ENCODE measurements at places on chromosomes 13 and 19.

DNA sequence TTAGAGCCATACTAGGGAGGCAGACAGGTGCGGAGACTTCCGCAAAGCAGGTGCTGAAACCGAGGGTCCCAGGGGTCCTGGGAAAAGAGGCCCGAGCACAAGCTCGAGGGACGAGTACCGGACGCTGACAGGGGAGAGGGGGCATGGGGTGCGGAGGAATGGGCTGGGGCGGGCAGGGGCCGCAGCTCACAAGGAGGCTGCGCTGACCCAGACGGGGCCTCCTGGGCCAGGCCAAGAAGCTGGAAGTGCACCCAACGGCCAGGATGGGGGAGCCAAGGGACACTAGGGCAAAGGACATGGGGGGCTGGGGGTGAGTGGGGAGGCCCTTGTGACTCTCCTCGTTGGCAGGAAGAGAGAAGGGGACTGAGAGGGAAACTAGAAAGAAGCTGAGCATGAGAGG, 1.8 kb downstream of the POLR2E start:
- no peak for DNase-seq

- no peak for DNase-seq
Measured at GRCh38 chr19:41339936-41340335, 13.8 kb downstream of the TGFB1 start.

DNA sequence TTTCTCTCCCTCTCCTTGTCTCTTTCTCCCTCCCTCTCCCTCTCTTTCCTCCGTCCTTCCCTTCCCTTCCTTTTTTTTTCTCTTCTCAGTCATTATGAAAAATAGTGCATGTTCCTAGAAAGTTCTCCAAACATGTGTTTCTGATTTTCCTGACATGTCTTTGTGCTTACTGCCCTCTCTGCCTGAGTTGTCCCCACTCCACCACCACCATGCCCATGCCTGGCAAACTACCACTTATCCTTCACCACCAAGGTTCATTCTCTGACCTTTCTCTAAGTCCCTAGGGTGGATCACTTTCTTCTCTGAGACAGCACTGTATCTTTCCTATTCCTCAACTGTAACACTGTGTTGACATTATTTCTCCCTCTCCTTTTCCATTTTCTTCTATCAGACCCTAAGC, 98.2 kb downstream of the LACC1 start:
- DNase-seq: no peak

- no peak for DNase-seq
Measured at GRCh38 chr19:50433201-50434180, 799 bp downstream of the MYBPC2 start.

- peak; percentile 29 for DNase-seq
Measured at GRCh38 chr19:50794074-50794875, 4.1 kb downstream of the ACP4 start.

All from activated CD4-positive, alpha-beta memory T cell treated with anti-CD3 and anti-CD28 coated beads, Interleukin-2, amount 10 ng/mL, durations not matched to agents 7 days and 5 days (primary cell).